ENCODE measurements at places on chromosomes 2 and 18.

DNA sequence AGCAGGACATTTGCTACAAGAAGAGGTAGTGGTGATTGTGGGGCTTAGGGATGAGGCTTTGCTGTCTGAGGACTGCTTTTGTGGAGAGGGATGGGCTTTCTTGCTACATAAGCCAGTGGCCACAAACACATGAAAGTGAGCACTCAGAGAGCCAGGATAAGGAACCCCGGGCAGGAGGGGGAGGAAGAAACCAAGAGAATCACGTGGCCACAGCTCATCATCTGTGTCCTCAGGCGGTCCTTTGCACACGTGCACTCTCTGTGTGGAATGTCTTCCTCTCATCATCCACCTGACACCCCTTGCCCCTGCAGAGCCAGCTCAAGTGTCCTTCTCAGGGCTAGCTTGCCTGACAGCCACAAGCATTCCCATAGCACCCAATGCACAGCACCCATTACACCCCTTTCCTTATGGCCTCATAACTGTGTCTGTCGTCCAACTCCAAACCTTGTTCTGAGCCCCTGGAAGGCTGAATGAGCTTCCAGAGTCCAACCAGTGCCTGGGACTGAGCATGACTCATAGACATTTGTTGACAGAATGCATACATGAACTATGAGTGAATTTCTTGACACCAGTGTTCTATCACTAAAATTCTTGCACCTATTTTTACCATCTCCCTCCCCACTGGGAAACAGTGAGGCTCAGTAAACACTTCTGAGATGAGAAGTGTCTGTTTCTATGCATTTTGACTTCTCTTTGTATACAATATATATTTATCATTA, 398.3 kb downstream of the ALK start:
- no peak for DNase-seq

DNA sequence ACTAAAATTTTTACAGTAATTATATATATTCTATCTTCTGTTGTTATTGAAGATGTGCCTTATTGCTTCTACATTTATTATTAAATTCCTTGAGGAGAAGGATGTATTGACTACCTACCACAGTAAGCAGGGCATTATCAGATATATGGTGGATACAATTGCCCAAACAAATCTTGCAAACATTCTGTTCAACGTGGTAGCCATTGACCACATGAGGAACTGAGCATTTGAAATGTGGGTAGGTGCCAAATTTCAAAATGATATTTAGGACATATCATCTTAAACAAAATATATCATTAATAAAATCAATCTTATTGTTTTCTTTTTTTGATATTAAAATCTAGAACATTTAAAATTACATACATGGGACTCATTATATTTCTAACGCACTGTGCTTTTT, 11.1 kb downstream of the SCN3A start:
- no peak for DNase-seq

- DNase-seq = peak; percentile 87
Measured at GRCh38 chr2:160207804-160208654, 8.0 kb upstream of the ITGB6 start.

DNA sequence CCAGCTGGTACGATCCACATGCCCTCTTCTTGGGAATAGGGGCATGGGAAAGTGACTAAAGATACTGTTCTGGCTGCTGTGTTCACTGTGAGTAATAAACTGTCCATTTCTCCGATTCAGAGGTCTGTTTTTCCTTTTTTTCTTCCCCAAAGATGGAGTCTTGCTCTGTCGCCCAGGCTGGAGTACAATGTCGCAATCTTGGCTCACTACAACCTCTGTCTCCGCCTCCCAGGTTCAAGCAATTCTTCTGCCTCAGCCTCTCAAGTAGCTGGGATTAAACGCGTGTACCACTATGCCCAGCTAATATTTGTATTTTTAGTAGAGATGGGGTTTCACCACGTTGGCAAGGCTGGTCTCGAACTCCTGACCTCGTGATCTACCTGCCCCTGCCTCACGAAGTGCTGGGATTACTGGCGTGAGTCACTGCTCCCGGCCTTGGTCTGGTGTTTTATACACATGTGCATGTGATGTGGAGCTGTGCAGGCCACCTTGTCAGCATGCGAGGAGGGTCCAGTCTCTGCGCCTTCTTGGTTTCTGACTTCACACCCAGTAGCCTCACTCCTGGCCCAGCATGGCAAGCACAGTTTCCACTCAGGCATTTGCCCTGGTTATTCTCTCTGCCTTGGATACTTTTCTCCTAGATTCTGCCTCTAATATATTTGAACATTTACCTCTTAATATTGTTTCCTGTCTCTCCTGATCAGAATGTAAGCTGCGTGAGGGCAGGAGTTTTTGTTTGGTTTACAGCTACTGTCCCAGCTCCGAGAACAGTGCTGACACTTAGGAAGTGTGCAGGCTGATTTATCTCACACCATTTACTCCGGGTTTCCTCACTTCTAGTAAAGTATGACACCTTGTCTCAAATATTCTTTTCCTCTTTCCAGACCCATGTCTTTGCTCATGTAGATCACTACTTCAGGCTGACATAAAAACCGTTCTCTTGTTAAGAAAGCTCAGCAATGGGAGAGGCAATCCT, 19.7 kb downstream of the PTPN18 start:
- DNase-seq = no peak

DNA sequence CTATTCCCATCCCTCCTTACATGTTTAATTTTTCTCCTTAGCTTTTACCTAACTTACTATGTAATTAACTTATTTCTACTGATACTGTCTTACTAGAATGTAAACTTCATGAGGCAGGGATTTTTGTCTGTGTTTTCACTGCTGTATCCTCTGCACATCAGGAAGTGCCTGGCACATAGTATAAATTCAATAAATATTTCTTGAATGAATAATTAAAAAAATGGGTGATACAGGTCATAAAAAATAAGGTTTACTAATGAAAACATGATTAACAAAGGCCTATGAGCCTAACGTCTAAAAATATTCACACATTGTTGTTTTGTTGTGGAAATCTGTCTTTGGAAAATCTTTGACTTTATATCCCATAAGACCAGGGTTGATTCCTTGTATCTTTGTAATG, 4.5 kb downstream of the RBKS start:
- no peak for DNase-seq

DNA sequence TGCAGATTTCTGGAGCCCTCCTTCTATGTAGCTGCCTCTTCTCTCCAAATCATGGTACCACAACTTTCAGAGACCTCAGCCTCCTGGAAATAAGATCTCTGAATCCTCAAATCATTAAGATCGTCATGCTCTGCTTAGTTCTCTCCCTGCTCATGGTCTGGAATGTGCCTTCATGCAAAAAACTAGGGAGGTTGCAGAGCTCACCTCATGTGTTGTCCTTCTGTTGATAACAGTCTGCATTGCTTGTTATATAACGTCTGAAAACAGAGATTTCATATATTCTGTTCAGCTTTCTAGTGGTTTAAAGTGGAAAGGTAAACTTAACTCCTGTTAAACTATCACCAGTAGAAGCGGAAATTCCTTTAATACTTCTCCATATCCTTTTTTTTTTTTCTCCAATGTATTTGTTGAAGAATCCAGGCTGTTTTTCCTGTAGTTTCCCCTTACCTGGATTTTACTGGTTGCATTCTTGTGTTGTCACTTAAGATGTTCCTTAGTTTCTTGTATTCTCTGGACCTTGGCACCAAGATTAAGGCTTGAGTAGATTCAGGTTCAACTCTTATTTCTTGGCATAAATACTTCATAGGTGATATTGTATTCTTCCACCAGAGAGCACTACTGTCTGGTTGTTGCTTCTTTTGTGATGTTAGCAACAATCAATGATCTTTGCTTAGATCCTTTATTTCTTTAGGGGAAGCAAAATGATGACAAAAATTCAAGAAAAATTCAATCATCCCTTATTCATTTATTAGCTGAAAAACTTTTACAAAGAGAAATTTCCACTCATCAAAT, 211.3 kb downstream of the LOXHD1 start:
- DNase-seq = no peak

- no peak for DNase-seq
Measured at GRCh38 chr2:240707821-240708220, 16.2 kb downstream of the AQP12A start.

GRCh38 chr2:195413944-195414343, 243.1 kb upstream of the SLC39A10 start:
- DNase-seq = no peak

DNA sequence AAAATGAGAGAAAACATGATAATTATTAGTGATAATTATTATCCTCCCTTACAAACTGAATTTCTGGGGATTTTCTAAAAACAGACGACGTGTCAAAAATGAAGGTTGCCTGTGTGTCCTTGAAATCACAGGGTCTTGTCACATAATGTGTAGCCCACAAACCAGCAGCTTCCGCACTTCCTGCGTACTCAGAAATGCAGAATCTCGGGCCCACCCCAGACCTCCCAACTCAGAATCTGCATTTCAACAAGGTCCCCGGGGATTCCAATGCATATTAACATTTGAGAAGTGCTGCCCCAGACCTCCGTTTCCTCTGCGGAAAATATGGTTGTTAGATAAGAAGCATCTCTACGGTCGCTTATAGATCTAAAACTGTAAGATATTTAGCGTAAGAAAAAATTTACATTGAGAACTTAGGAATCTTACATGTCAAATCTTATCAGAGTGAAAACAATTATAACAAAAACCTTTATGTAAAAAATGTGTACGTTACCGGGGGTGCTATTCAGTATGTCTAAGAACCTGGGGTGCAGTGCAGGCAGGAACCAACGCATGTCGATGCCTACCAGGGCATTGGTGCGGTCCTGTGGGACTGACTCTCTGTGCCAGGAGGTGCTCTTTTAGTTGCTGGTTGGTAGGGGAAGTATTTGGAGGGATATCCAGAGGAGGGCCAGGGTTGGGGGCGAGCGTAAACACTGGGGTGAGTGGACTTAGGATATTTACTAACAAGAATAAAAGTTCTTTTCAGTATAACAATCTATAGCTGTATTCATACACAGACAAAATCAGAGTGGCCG, 15.2 kb downstream of the CDKL4 start:
- no peak for DNase-seq

DNA sequence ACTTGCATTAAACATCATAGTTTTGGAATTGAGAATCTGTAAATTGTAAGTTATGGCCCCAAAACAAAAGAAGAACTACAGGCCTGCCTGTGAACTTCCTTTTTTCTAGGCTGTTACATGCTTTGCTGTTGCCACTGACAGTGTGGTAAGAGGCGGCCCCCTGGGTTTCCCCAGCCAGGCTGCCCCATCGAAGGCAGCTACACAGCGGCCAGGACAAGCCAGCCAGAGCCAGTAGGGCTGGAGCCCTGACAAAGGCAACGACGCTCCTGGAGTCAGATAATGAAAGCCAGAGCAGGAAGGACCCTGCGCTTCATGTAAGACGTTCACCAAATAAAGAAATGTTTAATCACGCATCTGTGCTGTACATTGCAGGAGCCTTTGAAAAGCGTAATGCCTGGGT, 55.0 kb downstream of the ANKRD44 start:
- peak; percentile 35 for DNase-seq

GRCh38 chr18:53603276-53603675, 621.2 kb downstream of the MBD2 start:
- DNase-seq = no peak

DNA sequence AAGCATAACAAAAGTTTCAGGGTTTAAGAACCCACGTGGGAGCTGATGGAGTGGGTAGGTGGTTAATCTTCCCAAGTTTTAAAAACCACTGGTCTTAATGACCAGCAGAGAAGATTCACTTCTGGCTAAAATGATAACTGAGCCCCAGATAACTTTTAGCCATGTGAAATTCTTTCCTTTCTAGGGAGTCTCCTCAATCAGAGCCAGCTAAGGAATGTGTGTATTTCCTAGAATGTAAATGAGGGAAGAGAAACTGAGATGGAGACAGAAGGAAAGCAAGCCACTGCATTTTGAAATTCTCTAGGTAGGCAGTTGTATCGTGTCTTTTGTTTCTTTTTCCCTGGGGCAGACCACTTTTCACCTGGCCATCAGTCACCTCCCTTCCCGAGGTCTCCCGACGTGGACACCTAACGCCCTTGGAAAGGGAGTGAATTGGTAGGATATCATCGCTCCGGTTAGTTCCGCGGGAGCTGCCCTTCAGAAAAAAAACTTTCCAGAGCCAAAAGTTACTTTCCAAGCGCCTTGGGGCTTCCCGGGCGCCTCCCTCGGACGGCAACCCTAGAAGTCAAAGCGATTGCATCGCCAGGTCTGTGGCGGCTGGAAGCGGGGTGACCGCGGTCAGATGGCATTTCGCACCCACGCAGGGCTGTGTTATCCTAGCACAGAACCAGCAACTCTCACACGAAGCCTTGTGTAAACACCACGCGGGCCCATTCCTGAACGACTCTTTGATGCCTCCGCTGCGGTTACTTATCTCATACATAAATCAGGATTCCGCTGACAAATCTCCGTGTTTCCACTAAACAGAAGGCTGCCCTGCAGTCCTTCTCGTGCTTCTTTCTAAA, 1.3 kb downstream of the COLEC12 start:
- DNase-seq = no peak

DNA sequence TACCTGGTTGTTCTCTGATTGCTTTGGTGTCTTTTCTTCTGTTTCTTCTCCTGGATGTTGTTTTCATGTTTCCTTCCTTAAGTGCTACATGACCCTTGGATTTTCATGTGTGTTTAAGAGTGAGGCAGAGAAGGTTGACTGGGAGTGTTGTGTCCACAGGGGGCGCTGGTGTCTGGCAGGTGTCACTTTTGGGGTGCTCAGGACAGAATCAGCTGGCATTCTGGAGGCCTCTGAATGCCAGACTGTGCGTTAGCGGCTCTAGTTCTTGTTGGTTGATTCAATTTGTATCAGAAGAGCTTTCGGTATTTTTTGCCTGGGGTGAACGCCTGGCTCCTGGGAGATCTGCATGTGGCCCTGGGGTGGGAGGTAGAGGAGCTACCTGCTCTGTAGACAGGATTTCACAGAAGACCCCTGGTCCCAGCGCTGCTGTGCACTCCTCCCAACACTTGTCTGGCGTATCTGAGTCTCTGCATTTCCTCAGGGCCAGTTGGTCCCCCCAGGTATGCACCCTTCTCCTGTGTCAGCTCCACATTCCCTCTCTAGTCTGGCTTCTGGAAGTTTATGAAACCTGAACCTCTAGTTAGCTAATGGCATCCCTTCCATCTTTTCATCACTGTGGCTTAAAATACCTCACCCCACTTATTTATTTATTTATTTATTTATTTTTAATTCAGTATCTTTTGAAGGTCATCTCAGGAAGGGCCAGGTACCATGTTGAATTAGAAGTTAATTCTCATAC, 1.1 kb downstream of the GREB1 start:
- no peak for DNase-seq

DNA sequence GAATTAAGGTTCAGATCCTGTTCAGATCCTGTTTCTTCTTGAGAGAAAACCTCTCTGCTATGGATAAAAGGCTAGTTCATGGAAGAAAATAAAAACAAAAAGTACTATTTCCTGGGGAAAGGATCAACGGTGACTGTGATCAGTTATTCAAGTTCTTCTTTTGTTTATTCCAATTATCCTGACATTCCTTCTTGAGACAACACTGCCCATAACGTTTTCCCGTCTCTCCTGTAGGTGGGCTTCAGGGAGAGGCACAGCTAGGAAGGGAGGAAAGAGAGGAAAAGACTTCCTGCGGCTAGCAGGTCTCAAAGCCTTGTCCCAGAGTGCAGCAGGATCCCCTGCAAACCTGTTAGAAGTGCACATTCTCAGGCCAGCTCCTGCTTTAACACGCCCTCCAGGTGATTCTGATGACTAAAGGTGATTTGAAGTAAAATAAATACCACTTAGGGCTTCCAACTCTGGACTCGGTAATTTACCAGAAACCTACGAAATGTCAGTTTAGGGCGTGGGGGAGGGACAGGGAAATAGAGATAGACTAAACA, 4.5 kb upstream of the FHL2 start:
- DNase-seq = no peak

GRCh38 chr18:41643427-41643826, 311.6 kb upstream of the PIK3C3 start:
- no peak for DNase-seq

- DNase-seq = no peak
Measured at GRCh38 chr18:50879302-50880118, 592 bp downstream of the ME2 start.

All from gastrocnemius medialis (tissue), 4 donors.